Stimulated activated CD4-positive, alpha-beta T cell treated with anti-CD3 and anti-CD28 coated beads, Interleukin-1b, Interleukin-23, amount 100 ng/mL, for 24 hours (primary cell): ENCODE measurements at places on chromosomes 4 and X.

DNA sequence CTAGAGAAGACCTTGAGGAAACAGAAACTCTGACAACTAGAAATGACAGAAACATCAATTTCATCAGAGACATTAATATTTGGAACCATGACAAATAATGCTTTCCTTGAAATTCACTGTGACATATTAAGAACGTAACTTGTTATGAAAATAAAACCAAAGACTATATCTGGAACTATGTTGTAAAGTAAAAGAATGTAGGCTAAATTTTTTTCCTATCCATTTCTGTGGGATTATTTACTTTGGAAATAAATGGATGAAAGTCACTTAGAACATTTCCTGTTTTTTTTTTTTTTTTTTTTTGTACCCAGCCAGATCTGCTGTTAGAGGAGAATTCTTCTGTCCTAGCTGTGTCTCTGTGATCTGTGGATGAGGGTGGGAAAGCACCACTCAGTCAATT is 255.9 kb downstream of the SPRY1 start:
- no peak for DNase-seq

DNA sequence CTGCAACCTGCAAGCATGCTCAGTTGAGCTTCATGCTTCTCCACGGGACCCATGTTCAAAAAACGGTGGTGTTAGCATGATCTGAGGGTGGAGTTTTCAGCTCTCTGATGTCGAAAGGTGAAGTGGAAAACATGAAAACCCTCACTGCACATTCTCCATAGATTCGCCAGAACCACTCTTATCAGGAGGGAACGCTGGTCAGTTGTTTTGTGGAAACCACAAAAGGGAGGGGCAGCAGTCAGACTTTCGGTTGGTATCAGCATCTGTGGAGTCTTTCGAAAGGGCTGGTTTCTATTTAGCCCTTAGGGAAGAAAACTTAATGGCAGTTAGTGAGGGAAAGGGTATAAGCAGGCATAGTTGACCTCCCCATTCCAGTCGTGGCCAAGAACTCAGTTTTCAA is 12.6 kb downstream of the PPA2 start:
- DNase-seq, result no peak

GRCh38 chrX:896256-896655 is 265.7 kb downstream of the SHOX start:
- no peak for DNase-seq

- no peak for DNase-seq
Observed at GRCh38 chrX:38891641-38892413, 90.6 kb downstream of the MID1IP1 start.

- DNase-seq, result no peak
Observed at GRCh38 chrX:47060708-47061107, 17.5 kb upstream of the RGN start.

DNA sequence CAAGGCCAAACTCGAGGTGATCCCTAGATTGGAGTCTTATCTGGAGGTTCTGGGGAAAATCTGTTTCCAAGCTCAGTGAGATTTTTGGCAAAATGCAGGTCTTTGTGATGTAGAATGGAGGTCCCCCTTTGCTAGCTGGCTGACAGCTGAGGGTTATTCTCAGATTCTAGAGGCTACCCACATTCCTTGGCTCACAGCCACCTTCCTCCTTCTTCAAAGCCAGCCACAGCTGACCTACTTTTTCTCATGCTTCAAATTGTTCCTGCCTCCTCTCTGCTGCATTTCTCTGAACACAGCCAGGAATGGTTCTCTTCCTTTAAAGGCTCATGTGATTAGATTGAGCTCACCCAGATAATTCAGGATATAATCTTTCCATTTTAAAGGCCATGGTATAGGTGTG is 86.9 kb downstream of the VCX3A start:
- DNase-seq, result no peak

DNA sequence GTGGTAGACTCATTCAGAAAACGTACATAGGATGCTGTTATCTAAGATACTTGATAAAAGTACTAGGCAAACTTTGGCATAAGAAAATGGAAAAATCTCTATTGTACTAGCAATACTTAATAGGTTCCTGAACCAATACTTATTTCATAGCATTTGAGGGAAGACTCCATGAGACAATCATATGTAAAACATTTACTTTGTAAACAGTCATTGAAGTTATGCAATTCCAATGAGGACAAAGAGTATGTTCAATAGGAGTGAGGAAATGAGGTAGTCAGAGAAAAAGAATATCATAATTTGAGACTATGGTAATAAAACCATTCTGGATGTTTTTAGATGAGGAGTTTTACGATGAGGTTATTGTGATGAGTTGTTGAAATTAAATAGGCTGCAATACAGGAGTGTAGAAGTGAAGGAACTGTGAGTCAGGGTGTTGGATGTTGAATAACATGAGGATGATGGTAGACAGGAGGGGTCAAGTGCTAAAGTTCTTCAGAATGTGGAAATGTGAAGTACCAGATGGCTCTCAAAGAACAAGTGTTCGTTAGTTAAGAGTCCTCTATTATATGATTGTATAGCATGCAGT is 397.9 kb downstream of the PPP3CA start:
- no peak for DNase-seq

GRCh38 chrX:4825550-4825949 is 1112.1 kb upstream of the PRKX start:
- no peak for DNase-seq

- DNase-seq, result peak; percentile 5
Observed at GRCh38 chr4:68349279-68349648, 626 bp downstream of the YTHDC1 start.

GRCh38 chrX:138294951-138295350 is 416.6 kb downstream of the FGF13 start:
- no peak for DNase-seq

DNA sequence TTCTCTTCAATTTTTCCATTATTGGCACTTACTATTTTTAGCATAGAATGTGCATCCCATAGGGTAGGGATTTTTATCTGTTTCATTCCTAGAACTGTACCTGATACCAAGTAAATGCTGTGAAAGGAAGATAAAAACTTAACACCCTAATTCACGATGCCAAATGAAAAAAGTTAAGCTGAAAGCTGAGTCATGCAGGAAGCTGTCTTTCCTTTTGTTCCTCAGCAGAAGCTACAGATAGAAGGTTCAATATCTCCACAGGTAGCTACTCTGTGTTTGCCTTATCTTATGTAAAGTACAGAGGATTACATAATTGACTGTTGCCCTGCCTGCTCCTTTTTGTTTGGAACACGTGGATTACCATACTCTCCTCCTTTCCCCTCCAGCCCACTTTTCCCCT is 77.0 kb downstream of the LRP2BP start:
- no peak for DNase-seq

- DNase-seq, result no peak
Observed at GRCh38 chr4:119510395-119511149, 118.0 kb downstream of the PDE5A start.
